Thyroid gland (tissue), 4 donors: ENCODE measurements at places on chromosomes 5 and 9. TPM values are rescaled to one million over a fixed set of nuclear protein-coding genes. Genes with fewer than 3 reads are reported as not detected.

DNA sequence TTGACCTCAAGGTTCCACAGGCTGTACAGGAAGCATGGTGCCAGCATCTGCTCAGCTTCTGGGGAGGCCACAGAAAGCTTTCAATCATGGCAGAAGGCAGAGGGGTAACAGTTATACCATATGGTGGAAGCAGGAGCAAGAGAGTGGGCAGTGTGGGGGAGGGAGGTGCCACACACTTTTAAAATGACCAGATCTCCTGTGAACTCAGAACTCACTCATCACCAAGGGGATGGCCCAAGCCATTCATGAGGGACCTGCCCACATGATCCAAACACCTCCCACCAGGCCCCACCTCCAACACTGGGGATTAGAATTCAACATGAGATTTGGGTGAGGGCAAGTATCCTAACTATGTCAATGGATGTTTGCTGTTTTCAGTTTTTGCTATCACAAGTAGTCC lies 16.2 kb downstream of the CYFIP2 start:
- H3K27me3 ChIP-seq, result no peaks in the 10 kb centered on the region
- H3K27ac ChIP-seq, result no peak overlapping the region
- no peak for DNase-seq
- no peak overlapping the region for H3K4me3 ChIP-seq
- no peaks in the 10 kb centered on the region for H3K36me3 ChIP-seq

DNA sequence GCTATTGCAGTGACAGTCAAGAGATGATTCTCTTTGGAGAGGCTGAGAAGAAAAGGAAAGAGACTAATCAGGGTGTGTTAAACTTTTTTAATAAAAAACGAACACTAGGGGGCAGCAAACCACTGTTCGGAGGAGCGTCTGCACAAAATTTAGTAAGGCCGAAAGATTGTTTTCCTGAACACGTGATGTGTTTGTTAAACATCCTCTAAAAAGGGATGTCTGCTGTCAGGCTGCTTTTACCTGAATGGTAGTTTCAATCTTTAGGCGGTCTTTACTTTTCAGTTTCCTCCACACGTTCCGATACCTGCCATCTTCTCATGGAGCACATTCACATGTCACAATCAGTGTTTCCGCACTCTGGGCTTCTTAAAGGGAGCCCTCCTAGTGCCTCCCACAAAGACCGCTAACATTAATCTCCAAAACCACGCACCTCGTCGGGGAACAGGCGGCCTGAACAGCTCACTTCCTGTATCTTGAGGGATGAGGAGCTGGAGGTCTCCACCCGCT lies 125.2 kb downstream of the GPBP1 start:
- DNase-seq, result peak; percentile 35
- no peak overlapping the region for H3K27ac ChIP-seq
- H3K4me3 ChIP-seq, result no peak overlapping the region
- no peaks in the 10 kb centered on the region for H3K27me3 ChIP-seq

Gene ANXA2R
- total RNA-seq, result 3.1 TPM

Gene PCDHA6
- total RNA-seq, result 0.29 TPM

DNA sequence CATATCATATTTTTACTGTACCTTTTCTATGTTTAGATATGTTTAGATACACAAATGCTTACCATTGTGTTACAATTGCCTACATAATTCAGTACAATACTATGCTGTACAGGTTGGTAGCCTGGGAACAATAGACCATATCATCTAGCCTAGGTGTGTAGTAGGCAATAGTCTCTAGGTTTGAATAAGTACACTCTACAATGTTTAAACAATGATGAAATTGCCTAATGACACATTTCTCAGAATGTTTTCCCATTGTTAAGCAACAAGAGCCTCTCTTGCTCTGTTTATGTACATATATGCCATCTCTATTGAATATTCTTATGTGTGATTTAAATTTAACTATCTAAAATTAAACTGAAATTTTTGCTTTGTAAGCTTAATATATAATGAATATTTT lies 209.6 kb upstream of the ST8SIA4 start:
- no peaks in the 10 kb centered on the region for H3K36me3 ChIP-seq
- no peak overlapping the region for H3K27ac ChIP-seq
- no peaks in the 10 kb centered on the region for H3K4me1 ChIP-seq
- no peaks in the 10 kb centered on the region for H3K27me3 ChIP-seq

GRCh38 chr5:145520335-145520734 lies 314.8 kb downstream of the PRELID2 start:
- no peak overlapping the region for H3K4me3 ChIP-seq
- no peak overlapping the region for H3K27ac ChIP-seq

- H3K27ac ChIP-seq, result no peak overlapping the region
- no peaks in the 10 kb centered on the region for H3K36me3 ChIP-seq
- H3K4me3 ChIP-seq, result no peak overlapping the region
- no peaks in the 10 kb centered on the region for H3K4me1 ChIP-seq
- DNase-seq, result no peak
Observed at GRCh38 chr5:165351342-165351741, 1845.9 kb downstream of the MAT2B start.

DNA sequence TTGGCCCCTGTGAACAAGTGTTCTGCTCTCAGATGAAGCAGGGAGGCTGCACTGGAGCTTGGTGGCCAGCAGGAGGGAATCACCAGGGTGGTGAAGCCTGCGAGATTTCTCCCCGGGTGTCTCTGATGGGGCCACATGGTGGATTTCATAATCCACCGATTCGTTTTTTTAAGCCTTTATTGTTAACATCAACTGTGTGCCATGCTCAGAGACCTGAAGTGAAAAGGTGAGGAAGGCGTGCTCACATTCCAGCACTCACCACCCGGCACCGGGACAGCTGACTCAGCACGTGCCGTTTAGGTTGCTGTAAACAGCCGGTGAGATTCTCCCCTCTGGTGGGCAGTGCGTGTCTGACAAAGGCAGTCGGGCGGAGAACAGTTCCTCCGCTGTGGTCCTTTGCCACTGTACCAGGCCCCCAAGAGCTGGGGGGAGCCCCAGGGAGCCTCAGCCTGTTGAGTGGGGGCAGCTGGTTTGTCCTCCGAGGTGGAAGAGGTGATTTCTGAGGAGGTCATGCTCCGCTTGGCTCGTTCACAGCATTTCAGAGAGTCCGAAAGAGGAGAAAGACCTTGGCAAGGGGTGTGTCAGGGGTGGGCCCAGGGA lies 12.7 kb upstream of the AHRR start:
- DNase-seq, result peak; percentile 83
- peaks cover 8% of the 10 kb centered on the region for H3K4me1 ChIP-seq
- no peak overlapping the region for H3K27ac ChIP-seq
- H3K27me3 ChIP-seq, result no peaks in the 10 kb centered on the region

DNA sequence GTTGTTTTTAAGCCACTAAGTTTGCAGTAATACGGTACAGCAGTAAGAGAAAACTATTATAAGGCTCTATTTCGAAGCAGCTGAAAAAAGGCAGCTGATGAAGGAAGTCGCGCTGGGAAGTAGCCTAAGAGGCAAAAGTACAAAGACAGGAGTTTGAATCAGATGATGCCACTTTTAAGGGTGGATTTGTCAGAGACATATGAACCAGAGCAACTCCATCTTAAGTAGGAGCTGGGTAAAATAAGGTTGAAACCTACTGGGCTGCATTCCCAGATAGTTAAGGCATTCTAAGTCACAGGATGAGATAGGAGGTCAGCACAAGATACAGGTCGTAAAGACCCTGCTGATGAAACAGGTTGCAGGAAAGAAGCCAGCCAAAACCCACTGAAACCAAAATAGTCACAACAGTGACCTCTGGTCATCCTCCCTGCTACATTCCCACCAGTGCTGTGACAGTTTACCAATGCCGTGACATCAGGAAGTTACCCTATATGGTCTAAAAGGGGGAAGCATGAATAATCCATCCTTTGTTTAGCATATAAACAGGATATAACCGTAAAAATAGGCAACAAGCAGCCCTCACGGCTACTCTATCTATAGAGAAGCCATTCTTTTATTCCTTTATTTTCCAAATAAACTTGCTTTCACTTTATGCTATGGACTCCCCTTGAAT lies 91.8 kb upstream of the PRSS3 start:
- H3K4me1 ChIP-seq, result no peaks in the 10 kb centered on the region
- DNase-seq, result no peak
- no peaks in the 10 kb centered on the region for H3K27me3 ChIP-seq

DNA sequence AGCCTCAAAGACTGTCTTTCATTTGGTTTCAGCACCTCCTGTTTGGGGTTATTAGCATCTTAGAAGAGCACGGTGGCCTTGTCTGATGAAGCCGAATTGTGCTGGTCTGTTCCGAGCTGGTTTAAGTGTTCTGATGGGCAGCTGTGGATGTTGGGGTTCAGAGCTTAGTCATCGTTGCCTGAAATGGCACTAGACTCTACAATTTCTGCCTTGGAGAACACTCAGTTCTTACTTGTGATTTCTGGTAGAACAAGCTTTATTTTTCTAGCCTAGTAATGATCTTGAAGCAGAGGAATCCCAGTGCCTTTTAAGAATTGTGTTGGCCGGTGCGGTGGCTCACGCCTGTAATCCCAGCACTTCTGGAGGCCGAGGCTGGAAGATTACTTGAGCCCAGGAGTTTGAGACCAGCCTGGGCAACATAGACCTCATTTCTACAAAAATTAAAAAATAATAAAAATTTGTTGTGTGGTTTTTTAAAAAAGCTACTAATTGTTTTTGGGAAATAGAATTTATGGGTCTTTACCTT lies 7.8 kb downstream of the FBXW5 start:
- peak; percentile 73 for DNase-seq
- H3K36me3 ChIP-seq, result peaks cover 21% of the 10 kb centered on the region

Gene IFNA13
- total RNA-seq, result not detected
